Lung (tissue), 17 donors: ENCODE measurements at places on chromosomes 5 and 9. TPM values are rescaled to one million over a fixed set of nuclear protein-coding genes. Genes with fewer than 3 reads are reported as not detected.

The ATOSB gene
- 9.5 TPM for total RNA-seq

The SELENOP gene
- total RNA-seq, result 756 TPM

The SLC2A6 gene
- total RNA-seq, result 27.8 TPM

The IL3 gene
- not detected for total RNA-seq

The LCN15 gene
- total RNA-seq, result not detected

GRCh38 chr5:157248821-157249470, 17.0 kb upstream of the CYFIP2 start:
- no peak for DNase-seq

- no peak for DNase-seq
These were observed 20.5 kb downstream of the CSF1R start for GRCh38 chr5:150065886-150066285.

GRCh38 chr9:134922066-134922931, 4.6 kb upstream of the FCN1 start:
- peak; percentile 52 for DNase-seq

DNA sequence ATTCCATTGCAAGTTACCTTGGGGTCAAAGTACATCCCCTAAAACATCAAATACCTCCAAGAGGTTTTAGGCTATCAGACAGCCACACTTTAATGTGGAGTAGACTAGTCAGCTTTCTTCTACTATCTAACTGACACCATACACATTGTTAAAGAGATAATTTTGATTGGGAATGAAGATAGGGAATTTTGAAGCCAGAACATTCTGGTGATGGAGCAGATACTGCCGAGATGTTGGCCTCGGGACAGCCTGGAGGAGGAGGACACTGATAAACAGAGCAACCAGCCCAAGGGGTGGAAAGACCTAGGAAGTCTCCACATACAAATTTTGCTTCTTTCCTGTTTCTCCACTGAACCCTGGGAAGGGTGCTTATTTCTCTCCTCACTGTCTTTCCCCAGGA, 14.9 kb downstream of the TJP2 start:
- DNase-seq, result no peak

GRCh38 chr5:88831816-88832215, 51.2 kb downstream of the MEF2C start:
- DNase-seq, result no peak

DNA sequence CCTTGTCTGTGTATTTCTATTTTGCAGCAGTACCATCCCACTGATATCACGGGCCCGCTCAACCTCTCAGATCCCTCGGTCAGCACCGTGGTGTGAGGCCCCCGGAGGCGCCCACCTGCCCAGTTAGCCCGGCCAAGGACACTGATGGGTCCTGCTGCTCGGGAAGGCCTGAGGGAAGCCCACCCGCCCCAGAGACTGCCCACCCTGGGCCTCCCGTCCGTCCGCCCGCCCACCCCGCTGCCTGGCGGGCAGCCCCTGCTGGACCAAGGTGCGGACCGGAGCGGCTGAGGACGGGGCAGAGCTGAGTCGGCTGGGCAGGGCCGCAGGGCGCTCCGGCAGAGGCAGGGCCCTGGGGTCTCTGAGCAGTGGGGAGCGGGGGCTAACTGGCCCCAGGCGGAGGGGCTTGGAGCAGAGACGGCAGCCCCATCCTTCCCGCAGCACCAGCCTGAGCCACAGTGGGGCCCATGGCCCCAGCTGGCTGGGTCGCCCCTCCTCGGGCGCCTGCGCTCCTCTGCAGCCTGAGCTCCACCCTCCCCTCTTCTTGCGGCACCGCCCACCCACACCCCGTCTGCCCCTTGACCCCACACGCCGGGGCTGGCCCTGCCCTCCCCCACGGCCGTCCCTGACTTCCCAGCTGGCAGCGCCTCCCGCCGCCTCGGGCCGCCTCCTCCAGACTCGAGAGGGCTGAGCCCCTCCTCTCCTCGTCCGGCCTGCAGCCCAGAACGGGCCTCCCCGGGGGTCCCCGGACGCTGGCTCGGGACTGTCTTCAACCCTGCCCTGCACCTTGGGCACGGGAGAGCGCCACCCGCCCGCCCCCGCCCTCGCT, 1.9 kb downstream of the LRRC26 start:
- peak; percentile 30 for DNase-seq

DNA sequence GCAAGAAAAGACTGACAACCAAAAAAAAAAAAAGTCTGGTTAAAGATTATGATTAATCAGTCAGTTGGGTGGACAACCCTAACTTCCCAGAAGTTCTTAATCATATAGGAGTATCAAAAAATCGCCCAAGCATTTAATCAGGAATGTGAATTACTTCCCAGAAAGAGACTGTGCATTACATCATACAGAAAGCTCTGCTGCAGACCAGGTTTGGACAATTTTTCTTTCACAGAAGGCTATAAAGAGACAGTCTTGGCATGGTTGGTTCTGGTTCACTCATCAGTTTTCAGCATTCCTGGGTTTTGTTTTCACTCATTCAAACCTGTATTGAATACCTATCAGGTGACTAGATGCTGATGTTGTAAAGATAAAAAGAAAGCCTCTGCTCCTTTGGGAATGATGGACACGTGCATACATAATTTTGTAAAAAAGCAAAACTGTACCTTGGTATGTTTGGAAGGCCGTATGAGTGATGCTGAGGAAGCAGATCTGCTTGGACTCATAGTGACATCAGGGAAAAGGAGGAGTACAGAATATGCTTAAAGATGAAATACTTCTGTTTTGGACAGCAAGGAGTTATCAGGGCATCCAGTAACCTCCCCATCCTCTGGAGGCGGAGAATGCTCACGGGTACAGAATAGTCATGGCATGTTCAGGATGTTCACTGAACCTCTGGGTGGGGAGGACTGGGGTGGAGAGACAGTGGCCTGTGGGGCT, 178.4 kb downstream of the GNA14 start:
- no peak for DNase-seq

- peak; percentile 71 for DNase-seq
These were observed 408.2 kb upstream of the PRR16 start for GRCh38 chr5:120055858-120056257.

GRCh38 chr9:90142580-90142979, 500.0 kb downstream of the DIRAS2 start:
- DNase-seq, result peak; percentile 56

DNA sequence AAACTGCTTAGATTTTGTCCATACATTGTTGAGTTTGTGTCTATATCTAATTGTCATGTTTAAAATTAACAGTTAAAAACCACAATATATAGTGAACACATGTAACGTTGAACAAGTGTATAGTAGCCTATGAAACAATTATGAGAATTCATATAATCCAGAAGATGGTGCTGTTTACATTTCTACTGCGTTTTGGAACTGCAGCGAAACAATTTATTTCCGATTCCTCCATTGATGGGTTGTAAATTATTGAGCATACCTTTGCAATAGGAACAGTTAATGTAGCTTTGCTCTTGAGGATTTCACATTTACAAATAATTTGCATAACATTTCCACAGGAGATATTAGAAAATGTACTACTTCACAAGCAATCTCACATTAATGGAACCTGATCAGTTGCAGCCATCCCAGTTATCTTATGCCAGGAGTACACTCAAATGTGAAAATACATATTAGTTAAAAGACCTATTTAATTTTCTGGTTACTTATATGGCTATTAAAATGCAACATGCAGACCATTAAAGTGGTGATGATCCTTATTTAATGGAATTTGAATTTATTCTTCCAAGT, 411.8 kb downstream of the CDH10 start:
- DNase-seq, result no peak
